Omental fat pad (tissue), 4 donors: ENCODE measurements at places on chromosomes 12 and 14. TPM values are rescaled to one million over a fixed set of nuclear protein-coding genes. Genes with fewer than 3 reads are reported as not detected.

DNA sequence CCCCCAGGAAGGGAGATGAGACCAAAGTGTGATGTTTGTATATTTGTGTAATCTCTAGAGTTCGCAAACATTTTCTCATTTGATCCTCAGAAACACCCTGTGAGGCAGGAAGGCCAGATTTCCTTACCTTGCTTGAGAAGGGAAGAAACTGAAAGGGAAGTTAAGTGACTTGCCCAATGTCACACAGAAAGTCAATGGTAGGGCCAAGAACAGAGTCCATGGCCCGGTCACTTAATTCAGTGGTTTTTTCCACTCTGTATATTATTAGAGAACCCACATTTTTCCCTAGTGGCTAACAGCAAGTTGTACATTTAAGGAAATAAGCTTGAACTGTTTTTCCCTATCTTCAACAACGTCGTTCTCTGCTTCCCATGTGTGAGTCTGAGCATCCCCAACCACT lies 25.6 kb upstream of the CHPT1 start:
- DNase-seq, result no peak

DNA sequence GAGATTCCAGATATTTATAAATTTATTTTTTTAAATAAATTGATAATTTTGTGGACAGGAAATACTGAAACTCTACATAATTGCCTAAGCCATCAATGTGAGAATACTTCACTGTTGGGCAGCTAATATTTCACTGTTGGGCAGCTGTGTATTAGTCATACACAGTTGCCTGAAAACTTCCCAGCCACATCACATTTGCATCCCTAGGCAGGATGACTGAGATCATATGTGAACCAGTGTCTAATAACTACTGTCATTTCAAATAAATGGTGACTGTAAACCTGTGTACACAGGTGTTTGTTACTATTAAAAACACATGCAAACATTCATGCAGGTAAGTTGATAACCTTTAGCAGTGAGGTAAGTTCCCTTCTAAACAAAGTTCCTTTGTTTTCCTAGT lies 43.9 kb downstream of the TMTC3 start:
- no peak for DNase-seq

- DNase-seq, result no peak
Measured at GRCh38 chr12:91203610-91204009, 21.0 kb upstream of the DCN start.

GRCh38 chr12:111745211-111745610 lies 21.5 kb upstream of the ALDH2 start:
- no peak for DNase-seq

DNA sequence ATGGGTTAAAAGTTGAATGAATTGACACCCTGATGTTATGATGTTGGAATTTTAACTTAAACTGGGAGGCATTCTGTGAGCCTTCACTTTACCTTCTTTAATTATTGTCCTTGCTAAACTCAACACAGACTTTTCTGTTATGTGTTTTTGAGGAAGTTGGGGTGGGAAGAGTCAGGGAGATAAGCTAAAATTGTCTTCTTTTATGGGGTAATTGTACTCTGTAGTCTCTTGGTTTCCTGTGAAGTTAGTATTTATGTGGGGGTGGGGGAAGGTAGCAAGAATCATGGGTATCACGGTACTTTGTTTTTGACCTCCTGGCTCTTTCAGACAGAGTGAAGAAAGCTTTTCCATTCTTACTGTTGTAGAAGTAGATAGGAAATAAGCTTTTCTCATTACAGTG lies 32.9 kb downstream of the RAB21 start:
- DNase-seq, result no peak

DNA sequence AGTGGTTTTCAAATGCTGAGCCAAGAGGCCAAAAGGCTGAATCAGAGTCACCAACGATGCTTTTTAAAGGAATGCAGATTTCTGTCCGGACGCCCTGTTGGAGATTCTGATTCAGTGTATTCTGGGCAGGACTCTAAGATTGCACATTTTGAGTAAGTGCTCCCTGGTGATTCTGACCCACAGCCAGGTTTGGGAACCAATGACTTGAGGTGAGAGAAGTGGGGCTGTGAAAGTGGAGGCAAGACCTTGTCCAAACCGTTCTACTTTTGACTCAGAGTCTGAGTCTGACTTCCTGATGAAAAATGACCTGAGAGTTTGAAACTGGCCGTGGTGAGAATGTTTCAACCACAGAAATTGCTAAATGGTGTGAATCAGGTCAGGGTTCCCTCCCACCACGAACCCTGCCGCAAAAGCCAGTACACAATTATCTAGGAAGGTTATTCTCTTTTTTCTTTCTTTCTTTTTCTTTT lies 90.2 kb downstream of the NTN4 start:
- no peak for DNase-seq

The MYRFL gene
- total RNA-seq, result not detected

GRCh38 chr12:98238515-98239130 lies 276.8 kb upstream of the TMPO start:
- no peak for DNase-seq

The HNRNPC gene
- total RNA-seq, result 619 TPM

- no peak for DNase-seq
Measured at GRCh38 chr12:131607658-131608447, 103.0 kb upstream of the SFSWAP start.

DNA sequence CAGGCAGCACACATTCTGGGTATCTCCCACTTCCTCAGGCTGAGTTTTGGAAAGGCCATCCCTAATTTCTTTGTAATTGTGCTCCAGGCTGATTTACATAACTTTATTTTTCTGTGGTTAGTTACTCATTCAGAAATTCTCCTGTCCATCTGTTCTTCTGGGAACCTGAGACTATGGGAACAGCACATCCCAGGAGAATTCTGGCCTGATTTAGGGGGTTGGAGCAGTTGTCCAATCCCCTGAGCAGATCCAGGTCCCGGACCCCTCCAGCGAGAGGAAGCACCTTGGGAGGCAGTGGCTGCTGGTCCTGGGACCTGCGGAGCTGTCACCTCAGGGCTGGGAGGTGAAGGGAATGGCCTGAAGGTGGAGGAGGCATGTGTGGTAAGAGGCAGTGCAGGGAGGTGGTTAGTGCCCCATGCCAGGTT lies 40.4 kb downstream of the TSPAN9 start:
- no peak for DNase-seq

The FAM181A gene
- total RNA-seq, result not detected

The NXPH4 gene
- 2.4 TPM for total RNA-seq

GRCh38 chr14:24984846-24985589 lies 64.9 kb downstream of the STXBP6 start:
- no peak for DNase-seq

- no peak for DNase-seq
Measured at GRCh38 chr12:124881123-124881522, 17.5 kb upstream of the SCARB1 start.

DNA sequence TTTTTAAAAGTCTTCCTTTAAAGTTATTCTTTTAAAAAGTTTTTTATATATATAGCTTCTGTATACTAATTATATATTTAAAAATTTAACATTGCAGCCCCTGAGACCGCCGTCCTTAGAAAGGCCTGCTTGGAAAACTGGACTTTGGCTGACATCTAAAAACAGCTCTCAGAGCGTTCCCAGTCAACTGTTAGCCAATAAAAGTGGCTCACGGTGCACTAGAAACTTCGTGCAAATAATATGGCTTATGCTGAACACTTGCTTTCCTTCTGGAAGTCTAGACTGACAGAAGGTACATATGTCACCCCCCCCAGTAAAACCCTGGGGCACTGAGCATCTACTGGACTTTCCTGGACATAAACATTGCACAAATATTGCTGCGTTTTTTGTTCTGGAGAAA lies 115.0 kb downstream of the KIF21A start:
- no peak for DNase-seq

The KRT80 gene
- 0.37 TPM for total RNA-seq

- peak; percentile 70 for DNase-seq
Measured at GRCh38 chr12:124548854-124549378, 18.5 kb downstream of the NCOR2 start.

- no peak for DNase-seq
Measured at GRCh38 chr12:121297435-121297991, 1.0 kb upstream of the CAMKK2 start.

DNA sequence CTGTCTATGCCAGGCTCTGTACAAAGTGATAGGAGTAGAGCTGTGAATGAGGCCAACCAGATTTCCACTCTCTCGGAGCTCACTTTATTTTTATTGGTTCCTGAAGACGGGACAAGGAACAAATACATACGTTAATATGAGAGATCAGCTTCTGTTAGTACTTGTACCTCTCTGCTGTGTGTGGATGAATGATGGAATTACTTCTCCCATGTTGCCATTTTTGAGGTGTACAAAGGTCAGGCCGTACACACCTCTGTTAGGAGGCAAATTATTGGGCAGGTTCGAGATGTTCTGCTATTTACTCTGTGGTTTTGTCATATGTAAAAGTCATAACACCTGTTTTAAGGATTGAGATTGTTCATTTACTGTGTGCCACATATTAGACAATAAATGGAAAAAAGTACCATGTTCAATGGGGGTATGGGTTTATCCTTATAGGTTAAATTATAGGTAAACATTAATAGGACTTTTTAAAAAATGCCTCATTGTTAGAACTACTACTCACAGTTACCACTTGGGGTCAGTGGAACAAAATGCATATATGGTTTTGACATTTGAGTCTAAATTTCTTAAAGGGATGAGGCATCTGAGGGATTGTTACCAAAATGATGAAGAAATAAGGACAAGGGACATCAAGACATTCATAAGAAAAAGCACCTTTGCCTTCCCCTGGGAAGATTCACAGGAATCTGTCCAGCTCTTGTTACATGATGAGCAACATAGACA lies 26.9 kb downstream of the WBP11 start:
- no peak for DNase-seq

DNA sequence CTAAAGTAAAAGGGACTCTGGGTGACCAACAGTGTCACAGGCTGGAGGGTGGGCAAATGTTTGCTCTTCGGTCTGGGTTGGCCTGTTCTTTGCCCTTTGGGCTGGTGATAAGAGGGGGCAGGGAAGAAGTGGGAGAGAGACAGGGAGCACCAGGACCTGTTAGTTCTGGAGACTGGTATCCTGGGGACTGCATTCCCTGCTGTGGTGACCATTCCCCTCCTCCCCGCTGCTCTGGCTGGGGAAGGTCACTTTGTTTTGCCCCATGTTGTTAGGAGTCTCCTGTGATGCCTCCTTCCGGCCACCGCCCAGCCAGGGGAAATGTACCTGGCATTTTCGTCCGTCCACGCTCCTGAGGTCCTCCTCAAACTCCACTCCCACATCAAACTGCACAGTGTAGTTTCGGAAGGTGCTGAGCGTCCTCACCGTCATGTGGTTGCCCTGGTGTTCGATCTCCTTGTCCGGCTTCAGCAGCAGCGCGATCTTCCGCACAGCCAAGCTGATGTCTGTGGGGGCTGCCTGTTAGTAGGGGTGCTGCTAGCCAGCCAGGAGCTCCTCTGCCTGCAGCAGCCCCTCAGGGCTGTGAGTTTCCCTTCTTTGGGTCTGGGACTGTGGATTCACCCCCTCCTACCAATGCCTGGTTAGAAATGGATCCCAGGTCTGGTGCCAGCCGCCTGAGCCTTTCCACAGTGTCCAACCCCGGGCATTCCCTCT lies 618 bp downstream of the RBP5 start:
- no peak for DNase-seq

The RFX4 gene
- not detected for total RNA-seq

- DNase-seq, result no peak
Measured at GRCh38 chr14:73272393-73272792, 35.1 kb downstream of the PAPLN start.

DNA sequence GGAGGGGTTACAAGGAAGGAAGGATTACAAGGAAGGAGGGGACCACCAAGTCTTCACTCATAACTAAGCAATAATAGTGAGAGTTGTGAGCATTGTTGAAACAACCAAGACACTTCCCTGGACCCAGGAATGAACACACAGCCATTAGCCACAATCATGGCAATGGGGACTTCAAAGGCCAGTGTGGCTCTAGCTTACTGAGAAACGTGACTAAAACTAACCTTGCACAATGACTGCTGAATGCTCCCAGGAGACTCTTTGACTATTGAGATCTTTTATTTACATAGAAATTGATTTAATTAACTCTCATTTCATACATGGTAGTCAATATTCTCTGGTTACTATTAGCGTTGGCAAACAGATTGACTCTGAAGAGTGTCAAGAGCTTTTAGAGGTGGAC lies 263.0 kb upstream of the SOX5 start:
- no peak for DNase-seq

DNA sequence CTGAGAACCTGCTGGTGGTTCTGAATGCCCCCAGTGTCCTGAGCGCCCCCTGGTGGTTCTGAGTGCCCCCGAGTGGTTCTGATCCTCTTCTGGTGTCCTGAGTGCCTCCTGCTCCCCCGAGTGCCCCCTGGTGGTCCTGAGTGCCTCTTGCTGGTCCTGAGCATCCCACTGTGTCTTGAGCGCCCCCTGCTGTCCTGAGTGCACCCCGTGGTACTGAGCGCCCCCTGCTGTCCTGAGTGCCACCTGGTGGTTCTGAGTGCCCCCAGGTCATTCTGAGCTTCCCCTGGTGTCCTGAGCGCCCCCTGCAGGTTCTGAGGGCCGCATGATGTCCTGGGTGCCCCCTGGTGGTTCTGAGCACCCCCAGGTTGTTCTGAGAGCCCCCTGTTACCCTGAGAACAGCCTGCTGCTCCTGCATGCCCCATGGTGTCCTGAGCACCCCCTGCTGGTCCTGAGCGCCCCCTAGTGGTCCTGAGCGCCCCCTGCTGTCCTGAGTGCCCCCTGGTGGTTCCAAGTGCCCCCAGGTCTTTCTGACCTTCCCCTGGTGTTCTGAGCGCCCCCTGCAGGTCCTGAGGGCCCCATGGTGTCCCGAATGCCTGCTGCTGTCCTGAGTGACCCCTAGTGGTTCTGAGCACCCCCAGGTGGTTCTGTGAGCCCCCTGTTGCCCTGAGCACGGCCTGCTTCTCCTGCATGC lies 1165.4 kb downstream of the TMEM121 start:
- no peak for DNase-seq

DNA sequence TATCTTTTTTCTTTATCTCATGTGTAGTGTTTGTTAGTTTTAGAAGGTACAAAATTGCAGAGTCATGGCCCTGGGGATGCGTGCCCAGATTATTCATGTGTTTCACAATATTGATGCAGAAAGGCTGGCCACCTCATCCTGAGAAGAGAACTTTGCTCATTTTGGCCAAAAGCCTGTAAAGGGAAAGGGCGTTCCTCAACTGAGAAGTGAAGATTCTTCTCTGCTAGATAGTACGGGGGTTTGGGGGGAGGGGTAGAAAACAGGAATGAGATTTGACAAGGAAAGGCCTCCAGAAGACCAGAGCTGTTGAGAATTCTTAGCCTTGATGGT lies 1.7 kb downstream of the MGST1 start:
- DNase-seq, result peak; percentile 59

The RASSF8 gene
- 79.5 TPM for total RNA-seq

GRCh38 chr12:15355766-15356165 lies 33.5 kb downstream of the PTPRO start:
- no peak for DNase-seq
